ENCODE measurements at places on chromosomes 3 and 15. TPM values are rescaled to one million over a fixed set of nuclear protein-coding genes. Genes with fewer than 3 reads are reported as not detected.

The TEX55 gene
- not detected for total RNA-seq

The IQCF5 gene
- total RNA-seq: not detected

The ISL2 gene
- 0.33 TPM for total RNA-seq

The RHOV gene
- under 0.01 TPM for total RNA-seq

The GRM7 gene
- under 0.01 TPM for total RNA-seq

The OR5K1 gene
- not detected for total RNA-seq
